Head of caudate nucleus (tissue), 42 donors: ENCODE measurements at places on chromosomes 4 and X.
A peak's percentile ranks its signal among the peaks of the same experiment; 100 is the strongest.

- DNase-seq = no peak
Observed at GRCh38 chr4:81502564-81502963, 30.9 kb upstream of the RASGEF1B start.

- peak; percentile 69 for DNase-seq
Observed at GRCh38 chr4:154982187-154983047, 201.3 kb downstream of the RBM46 start.

GRCh38 chr4:155762334-155762733 lies 3.5 kb downstream of the GUCY1B1 start:
- no peak for DNase-seq

- DNase-seq = no peak
Observed at GRCh38 chr4:150348079-150348478, 233.9 kb upstream of the MAB21L2 start.

GRCh38 chr4:125010796-125011503 lies 298.4 kb upstream of the ANKRD50 start:
- DNase-seq = no peak

DNA sequence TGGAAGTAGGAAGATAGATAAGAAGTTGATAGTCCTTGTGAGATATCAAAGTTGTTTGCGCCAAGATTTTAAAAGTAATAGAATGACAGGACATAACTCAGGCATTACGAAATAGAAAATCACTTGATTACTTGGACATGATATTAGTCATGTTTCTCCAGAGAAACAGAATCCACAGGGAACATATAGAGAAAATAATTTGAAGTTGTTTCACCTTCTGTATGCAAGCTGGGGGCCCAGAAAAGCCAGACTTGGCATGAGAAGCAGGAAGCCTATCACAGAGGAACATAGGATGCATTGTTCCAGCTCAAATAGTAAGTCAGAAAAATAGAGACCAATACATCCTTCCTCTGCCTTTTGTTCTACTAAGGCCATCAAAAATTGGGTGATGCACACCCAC lies 715.9 kb downstream of the TECRL start:
- DNase-seq = no peak

- no peak for DNase-seq
Observed at GRCh38 chrX:63675716-63676115, 109.3 kb downstream of the ARHGEF9 start.

DNA sequence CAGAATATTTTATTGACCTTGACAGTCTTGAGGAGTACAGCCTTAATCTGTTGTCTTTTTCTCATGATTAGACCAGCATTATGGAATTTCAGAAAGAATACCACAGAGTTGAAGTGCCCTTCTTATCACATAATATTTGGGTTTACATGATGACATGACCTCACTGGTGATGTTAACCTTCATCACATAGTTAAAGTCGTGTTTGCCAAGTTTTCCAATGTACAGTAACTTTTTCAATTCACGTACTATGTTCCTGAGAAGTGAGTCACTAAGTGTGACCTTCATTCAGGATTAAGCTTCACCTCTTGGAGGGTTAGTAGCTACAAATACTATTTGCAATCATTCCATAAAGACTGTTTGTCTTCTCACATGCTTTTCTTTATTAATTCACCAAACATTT lies 52.1 kb downstream of the RAB40A start:
- DNase-seq = no peak

GRCh38 chrX:11836284-11836683 lies 78.2 kb downstream of the MSL3 start:
- no peak for DNase-seq

DNA sequence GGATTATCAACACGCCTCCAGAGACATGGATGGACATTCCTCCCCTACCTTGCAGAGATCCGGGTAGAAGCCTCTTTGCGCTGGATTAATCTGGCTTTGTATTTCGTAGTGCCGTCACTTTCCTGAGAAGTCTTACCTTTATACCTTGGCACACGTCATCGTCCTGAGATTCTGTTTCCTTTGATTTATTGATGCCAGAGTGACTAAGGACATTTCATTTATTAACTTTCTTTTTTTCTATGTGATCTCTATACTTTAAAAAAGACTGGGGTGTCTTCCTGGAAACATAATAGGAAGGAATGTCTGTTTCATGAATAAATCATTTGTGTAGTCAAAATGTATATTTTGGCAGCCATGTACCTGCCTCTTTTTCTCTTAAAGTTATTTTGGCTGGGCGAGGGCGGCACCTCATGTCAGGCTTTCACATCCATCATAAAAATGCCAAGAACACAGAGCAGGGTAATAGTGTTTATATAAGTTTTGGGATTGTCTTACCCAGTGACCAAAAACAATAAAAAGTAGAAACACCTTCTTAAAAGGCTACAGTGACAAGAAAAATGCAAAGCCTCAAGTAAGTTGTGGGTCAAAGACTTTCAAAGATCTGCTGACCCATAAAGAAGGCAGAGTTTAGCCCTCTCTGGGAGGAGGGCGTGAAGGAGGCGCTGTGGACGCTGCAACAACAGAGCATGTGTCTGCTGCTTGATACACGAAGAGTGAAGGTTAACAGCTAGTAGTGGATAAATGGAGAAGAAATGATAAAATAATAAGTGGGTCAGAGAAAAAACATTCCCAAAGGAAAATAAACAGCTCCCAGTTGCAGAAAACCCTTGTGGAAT lies 124.4 kb downstream of the SHROOM3 start:
- no peak for DNase-seq

- no peak for DNase-seq
Observed at GRCh38 chr4:152676052-152676854, 3.5 kb downstream of the TMEM154 start.

- no peak for DNase-seq
Observed at GRCh38 chr4:65669111-65670019, 924 bp downstream of the EPHA5 start.

GRCh38 chr4:92235731-92236130 lies 68.0 kb upstream of the GRID2 start:
- DNase-seq = no peak

GRCh38 chr4:111031001-111031579 lies 408.2 kb upstream of the PITX2 start:
- DNase-seq = no peak

- no peak for DNase-seq
Observed at GRCh38 chr4:158530898-158531297, 9.2 kb downstream of the RXFP1 start.

- no peak for DNase-seq
Observed at GRCh38 chr4:90495211-90495610, 368.0 kb downstream of the CCSER1 start.

DNA sequence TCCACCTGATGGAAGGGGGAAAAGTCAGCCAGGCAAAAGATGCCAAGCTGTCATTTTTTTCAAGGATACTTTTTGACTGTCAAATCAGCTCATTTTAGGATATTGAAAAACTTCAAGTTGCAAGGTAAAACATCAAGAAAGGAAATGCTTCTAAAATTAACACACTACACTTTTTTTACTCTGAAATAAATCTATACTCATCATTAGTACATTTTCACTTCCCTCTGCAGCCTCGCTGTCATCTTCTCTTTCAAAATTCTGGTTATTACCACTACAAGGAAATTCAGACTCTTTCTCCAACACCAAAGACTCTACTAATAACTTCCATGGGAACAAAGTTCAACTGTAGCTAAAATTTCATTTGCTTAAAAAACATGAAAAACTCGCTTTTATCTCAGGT lies 41.6 kb downstream of the APBB2 start:
- no peak for DNase-seq

GRCh38 chrX:19204636-19205035 lies 82.4 kb upstream of the ADGRG2 start:
- DNase-seq = no peak

GRCh38 chrX:154661899-154662298 lies 8.5 kb upstream of the CTAG2 start:
- DNase-seq = no peak

- no peak for DNase-seq
Observed at GRCh38 chrX:110003167-110004156, 548 bp downstream of the TMEM164 start.

DNA sequence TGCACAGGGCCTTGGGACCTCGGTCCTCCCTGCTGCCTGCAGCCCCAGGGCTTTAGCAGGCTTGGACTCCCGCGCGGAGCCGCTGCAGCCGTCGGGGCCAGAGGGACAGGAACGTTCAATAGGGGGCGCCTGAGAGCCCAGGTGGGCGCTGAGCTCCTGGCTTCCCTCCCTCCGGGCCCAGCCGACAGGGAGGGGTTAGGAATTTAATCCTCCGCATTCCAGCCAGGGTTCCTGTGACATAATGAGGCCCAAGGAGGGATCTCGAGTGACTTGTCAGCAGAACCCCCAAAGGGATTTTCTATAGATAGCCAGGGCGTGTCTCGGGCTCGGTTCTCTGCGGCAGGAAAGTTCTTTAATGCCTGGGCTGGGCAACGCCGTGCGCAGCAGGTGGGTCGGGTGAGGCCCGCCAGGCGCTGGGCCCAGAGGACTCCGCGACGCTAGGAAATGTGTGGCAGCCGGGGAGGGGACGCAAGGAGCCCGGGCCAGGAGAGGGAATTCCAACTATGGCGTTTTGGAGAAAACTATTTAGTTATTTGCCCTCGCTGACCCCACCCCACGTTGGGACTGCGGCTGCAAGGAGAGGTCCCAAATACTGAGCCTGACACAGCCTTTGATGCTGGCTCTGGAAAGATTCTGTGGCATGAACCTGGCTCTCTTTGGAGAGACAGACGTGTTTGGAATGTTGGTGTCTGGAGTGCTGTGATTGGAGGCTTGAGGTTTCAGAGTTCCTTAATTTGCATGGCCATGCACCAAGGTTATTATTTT lies 285.2 kb upstream of the GATB start:
- no peak for DNase-seq

GRCh38 chrX:39857780-39858179 lies 240.0 kb downstream of the BCOR start:
- DNase-seq = no peak

DNA sequence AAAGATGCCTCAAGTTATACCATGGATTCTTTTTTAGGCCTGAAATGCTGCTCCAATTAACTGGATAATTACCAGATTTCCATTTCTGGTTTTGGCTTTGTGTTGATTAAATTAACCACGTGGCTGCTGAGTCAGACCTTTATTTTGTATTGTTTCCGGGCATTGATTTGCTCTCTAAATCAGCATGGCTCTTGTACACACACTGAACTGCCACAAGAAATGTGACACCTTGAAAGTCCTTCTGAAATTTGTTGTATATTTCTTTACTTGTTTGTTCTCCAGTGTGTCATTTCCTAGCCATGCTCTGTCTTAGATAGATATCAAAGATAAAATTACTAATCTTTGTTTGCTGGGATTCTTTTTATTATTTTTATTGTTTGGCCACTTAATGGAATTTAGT lies 11.7 kb downstream of the MTTP start:
- DNase-seq = no peak

GRCh38 chrX:1076871-1077651 lies 135.4 kb downstream of the CRLF2 start:
- peak; percentile 60 for DNase-seq

- DNase-seq = no peak
Observed at GRCh38 chrX:63354484-63354883, 3.4 kb upstream of the SPIN4 start.

- no peak for DNase-seq
Observed at GRCh38 chrX:37781814-37782213, 2.0 kb downstream of the CYBB start.

DNA sequence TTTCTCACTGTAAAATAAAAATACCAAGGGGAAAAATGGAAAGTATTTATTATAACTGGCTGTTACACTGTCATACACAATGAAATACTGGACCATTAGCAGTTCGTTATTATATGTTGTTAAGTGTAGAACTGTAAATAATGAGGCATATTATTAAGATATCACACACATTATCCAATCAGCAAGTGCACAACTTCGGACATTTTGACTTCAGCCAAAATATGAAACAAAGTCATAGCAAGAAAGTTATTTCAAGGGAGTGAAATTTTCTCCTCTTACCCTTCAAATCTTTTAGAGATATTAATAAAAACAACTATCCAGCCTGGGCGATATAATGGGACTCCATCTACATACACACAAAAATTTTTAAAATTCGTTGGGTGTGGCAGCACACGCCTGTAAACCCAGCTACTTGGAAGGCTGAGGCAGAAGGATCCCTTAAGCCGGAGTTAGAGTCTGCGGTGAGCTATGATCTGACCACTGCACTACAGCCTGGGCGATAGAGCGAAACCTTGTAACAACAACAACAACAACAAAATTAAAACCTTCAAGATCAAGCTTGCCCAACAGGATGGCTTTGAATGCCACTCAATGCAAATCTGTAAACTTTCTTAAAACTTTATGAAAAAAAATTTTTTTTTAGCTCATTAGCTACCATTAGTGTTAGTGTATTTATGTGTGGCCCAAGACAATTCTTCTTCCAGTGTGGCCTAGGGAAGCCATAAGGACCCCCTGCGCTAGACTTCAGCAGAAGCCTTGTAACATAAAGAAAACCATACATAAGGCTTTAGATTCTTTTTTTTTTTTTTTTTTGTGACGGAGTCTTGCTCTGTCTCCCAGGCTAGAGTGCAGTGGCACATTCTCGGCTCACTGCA lies 1.3 kb upstream of the CISD2 start:
- DNase-seq = no peak

DNA sequence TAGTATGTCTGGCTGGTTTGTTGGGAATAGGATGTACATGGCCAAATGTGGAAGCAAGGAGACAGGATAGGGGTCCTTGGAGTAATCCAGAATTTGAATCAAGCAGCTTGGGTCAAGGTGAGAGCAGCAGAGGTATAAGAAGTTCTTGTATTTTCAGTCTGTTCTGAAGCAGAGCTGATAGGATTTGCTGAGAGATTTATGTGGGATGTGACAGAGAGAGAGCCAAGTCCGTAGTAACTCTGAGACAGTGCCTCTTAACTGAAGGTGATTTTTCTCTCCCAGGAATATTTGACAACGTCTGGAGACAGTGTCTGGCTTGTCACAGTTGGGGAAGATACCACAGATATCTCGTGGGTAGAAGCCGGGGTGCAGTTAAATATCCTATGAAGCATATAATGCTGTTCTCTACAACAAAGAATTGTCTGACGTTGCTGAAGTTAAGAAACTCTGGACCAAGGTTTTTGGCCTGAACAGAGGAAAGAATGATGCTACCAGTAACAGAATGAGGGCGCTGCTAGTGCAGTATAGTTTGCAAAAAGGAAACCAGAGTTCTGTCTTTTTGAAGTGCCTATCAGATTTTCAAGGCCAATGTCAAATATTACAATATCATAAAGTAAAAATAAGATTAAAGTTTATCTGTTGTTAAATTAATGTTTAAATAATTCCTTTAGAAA lies 184.0 kb downstream of the ARHGAP24 start:
- no peak for DNase-seq

GRCh38 chrX:50707955-50708699 lies 105.9 kb downstream of the SHROOM4 start:
- no peak for DNase-seq

GRCh38 chr4:128416921-128417320 lies 129.3 kb upstream of the PGRMC2 start:
- DNase-seq = no peak

- DNase-seq = no peak
Observed at GRCh38 chr4:173091362-173091761, 77.2 kb upstream of the GALNT7 start.

GRCh38 chr4:67151376-67152343 lies 393.6 kb downstream of the CENPC start:
- no peak for DNase-seq
